Stimulated activated CD4-positive, alpha-beta T cell treated with anti-CD3 and anti-CD28 coated beads, TNF-alpha, amount 100 ng/mL, for 48 hours (primary cell): ENCODE measurements at places on chromosomes 7 and 10.

- DNase-seq = no peak
Observed at GRCh38 chr10:132475086-132475485, 62.5 kb upstream of the INPP5A start.

DNA sequence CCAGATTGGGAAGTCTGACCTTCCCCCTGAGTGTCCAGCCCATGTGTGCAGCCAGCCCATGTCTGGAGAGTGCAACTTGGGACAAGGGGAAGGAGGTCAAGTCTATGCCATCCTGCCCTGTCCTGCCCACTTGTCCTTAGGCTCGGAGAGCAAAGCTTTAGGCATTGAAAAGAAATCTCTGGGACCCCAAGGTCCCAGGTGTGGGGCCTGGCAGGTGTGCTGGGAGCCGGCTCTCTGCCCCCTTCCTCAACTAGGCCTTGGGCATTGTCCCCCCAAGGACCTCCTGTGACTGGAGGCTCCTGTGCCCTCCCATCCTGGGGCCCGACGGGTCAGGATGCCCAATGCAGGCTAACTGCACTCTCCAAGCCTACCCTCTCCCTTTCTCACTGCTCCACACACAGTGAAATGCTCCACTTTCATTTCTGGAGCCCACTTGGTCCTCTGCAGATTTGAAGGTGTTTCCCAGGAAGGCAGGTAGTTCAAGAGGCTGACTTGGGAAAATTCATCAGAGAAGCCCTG, 124.7 kb downstream of the PTPN20 start:
- DNase-seq = no peak

DNA sequence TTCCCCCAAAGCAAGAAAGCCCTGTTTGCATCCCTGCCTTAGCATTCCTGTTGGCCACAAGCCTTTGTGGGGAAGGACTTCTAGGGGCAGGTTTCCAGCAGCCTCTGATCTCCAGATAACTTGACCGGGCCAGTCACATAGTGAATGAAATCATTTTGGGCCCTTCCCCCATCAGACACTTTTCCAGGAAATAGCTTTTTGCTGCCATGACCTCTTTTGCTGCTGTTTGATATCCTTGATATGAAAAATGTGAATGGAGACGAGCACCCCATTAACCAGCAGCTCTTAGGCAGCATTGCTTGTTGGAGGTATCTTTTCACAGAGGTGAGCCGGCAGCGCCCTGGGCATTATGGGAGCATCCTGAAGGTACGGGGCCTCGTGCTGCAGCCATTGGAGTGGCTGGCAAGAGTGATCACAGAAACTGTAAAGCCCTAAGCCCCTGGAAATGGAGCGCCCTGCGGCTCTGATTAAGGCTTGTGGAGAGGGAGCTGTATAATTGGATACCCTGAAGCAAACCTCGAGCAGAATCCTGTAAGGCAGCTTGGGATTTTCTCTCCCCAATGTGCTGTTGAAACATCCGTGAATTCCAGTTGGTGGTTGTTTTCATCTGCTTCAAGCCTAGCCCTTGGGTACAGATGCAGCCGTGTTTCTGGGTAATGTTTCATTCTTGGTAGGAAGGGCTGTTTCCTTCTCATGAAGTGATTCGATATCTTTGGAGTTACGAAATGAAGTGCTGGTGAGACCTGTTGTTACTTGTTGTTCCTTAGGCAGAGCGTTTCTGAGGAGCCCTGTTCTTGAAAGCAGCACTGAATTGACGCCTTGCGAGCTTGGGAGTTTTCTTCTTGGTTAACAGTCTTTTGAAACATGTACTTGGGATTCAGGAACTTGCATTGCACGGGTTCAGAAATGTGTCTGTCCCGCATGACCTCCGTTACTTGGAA, 179.0 kb downstream of the PTEN start:
- no peak for DNase-seq

DNA sequence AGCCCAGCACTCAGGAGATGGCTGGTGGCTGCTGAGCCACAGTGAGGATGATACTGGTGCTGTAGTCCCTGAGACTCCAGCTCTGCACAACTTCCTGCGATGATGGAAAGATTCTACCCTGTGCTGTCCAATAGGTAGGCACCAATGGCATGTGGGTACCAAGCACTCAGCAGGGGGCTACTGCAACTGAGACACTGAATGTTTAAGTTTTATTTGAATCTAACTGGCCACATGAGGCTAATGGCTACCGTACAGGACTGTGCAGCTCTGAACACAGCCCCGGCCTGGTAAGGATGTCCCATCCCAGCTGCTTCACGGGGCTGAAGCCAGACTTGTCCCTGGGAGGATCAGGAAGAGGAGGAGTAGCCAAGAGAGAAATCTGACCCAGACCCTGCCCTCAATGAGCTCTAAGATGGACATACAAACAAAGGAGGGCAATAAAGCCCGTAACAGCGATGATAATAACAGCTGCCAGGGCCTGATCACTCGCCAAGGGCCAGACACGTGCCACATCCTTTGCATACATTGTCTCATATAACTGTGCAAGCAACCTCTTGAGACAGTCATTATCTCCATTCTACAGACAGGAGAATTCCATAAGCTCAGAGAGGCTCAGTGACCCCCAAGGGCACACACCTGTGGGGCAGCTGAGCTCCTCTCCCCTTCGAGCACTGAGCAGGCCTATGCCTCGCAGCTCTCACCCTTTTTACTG, 3.8 kb downstream of the GPRIN2 start:
- no peak for DNase-seq

GRCh38 chr7:45143616-45144015, 14.0 kb upstream of the RAMP3 start:
- no peak for DNase-seq

- DNase-seq = no peak
Observed at GRCh38 chr7:99928994-99929729, at the start of gene GJC3. GJC3 (minus strand) TSS chr7:99929620; CDS start chr7:99929620, 0 bp downstream.

- DNase-seq = no peak
Observed at GRCh38 chr10:6464862-6465430, 115.1 kb downstream of the PRKCQ start.

GRCh38 chr10:92569071-92569470, 4.8 kb downstream of the IDE start:
- DNase-seq = no peak

- no peak for DNase-seq
Observed at GRCh38 chr10:68185085-68185484, 46.8 kb downstream of the ATOH7 start.

GRCh38 chr7:3412871-3413270, 111.8 kb downstream of the SDK1 start:
- no peak for DNase-seq

- DNase-seq = no peak
Observed at GRCh38 chr7:19665399-19666008, 43.3 kb downstream of the POLR1F start.

DNA sequence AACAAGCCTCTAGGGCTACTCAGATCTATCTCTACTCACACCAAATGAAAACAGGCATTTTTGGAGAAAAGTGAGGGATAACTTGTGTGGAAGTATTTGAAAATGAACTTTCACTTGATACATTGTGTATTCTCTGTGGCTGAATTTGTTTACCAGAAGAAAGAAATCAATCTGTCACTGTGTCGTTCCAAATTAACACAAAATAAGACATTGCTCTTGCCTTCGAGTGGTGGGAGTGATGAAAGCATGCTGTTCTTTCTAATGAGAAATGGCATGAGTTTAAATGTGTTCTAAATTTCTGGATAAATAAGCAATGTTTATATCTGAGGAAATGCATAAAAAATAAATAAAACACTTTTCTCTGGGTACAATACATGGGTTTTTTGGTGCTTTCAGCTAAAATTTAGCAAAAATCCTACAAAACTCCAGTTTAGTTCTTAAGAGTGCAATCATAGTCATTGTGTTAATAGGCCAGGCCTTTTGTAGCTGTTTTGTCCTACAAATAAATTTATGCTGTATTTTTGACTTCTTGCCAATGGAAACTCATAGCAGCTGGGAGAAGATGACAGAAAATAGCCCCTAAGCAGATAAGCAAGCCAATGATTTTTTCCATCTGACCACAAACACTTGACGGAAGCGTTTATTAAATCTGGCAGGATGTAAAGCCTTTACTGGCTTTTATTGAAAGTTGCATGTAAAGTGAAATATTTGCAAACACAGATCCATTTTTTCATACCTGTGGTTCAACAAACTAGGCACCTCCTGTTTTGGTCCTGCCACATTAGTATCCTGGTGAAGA, 1064.1 kb upstream of the GHITM start:
- DNase-seq = no peak

DNA sequence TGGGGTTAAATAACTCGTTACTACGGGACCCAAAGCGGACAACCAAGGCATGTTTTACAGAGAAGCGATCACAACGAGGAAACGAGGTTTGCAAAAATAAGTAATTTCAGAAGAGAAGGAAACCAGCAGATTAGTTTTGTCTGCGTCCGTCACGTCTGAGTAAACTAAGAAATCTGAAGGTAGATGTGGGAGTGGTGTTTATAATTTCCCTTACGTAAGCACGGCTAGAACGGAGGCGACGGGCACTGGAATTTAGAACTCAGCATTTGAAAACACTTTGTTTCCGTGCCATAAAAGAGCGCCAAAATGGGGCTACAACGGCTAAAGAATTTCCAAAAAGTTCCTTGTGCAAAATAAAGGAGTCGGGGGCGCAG, 718 bp upstream of the UMAD1 start:
- DNase-seq = peak; percentile 27

DNA sequence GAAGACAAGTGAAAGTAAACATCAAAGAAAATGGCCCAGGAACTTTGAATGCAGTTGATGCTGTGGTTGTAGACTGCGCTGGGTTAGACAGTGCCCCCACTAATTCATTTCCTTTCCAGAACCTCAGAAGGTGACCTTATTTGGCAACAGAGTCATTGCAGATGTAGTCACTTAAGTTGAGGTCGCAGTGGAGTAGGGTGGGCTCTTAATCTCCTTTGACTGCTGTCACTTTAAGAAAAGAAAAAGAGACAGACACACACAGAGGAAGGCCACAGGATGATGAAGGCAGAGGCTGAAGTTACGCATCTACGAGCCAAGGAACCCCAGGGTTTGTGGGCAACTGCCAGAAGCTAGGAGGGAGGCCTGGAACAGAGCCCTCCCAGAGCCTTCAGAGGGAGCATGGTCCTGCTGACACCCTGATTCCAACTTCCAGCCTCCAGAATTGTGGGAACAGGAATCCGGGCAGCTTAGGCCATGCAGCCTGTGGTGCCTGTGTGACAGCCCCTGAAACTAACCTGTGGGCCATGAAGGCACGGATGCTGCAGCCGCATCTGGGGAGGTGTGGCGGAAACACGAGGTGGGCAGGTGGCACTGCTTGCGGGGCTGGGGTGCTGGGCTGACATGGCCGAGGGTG, 107.6 kb downstream of the PRKAG2 start:
- DNase-seq = no peak

DNA sequence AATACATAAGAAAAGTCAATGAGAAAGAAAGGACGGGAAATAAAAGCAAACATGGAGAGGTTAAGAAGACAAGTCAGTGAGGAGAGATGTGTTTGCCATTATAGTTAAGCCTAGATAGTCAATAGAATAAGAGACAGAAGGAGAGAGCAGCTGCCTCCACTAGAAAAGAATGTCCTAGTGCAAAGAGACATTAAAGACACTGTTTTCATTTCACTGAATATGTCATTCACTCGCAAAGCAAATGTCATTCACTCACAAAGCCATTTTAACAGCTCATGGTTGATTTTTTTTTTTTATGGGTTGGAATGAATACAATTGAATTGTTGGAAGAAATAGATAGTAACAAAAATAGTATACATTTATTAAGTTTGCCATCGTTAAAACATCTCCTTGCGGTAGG, 1007.6 kb downstream of the DNAJB9 start:
- no peak for DNase-seq

DNA sequence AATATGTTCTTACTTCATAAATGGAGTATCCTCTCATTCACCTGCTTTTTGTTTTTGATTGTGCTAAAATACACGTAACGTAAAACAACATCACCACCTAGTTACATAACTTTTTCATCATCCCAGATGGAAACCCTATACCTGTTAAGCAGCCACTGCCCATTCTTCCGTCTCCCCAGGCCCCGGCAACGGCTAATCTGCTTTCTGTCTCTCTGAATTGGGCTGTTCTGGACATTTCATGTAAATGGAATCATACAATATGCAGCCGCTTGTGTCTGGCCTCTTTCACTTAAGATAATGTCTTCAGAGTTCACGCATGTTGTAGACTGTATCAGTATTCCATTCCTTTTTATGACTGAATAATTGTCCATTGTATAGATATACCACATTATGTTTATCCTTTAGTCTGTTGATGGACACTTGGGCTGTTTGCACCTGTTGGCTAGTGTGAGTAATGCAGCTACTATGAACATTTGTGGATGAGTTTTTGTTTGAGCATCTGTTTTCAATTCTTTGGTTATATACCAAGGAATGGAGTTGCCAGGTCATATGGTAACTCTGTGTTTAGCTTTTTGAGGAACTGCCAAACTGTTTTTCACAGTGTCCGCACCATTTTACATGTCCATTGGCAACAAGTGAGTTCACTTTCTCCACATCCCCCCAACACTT, 14.1 kb upstream of the SUN1 start:
- DNase-seq = no peak

DNA sequence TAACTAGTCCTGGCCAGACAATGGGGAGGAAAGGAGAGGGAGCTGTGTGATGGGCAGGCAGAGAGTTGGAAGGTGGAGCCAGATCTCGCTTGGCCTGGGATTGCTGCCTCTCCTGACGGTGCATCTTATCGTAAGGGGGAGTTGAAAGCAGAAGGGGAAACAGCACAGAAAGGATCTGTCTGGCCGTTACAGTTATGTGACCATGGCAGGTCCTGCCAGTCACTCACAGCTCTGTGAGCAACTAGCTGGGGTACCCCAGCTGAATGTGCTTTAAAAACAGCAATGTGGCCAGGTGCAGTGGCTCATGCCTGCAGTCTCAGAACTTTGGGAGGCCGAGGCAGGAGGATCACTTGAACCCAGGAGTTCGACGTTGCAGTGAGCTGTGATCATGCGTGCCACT, 8.1 kb downstream of the BLVRA start:
- no peak for DNase-seq

DNA sequence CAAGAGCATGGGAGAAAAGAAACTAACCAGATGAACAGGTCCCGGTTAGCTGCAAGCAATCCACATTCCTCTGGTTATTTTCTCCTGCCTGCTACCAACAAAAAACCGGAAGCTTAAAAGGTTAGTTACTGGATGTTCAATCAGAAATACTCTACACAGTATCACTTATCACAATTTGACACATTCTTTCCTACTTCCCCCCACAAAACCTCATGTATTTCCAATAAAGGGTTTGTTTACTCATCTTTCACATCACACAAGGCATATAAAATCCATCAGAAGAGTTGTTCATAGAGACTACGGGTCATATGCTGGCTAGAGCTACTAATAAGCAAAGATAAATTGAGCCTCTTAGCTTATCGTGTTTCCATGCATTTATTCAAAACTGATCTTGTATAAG, 4.8 kb downstream of the SLC25A28 start:
- DNase-seq = no peak

DNA sequence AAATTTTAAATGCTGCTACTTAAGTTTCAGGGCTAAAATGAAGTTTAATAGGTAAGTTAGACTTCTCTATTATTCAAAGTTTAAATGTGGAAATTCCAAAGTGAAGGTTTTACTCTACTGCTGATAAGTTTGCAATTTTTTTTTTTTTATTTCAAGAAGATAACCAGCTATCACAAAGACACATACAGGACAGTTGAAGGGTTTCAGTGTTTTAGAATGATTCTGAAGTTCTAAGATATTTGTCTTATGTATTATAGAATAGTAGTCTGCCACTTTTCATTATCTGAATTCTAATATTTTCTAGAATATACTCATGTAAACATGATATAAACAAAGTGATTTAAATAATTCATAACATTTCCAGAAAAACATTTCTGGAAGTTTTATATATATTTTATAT, 7.0 kb upstream of the CD36 start:
- no peak for DNase-seq
